GM12864 (cell line): ENCODE measurements at places on chromosomes 6 and 20.
A peak's percentile ranks its signal among the peaks of the same experiment; 100 is the strongest.

- no peak for DNase-seq
Observed at GRCh38 chr20:34389206-34389953, 26.3 kb downstream of the ITCH start.

DNA sequence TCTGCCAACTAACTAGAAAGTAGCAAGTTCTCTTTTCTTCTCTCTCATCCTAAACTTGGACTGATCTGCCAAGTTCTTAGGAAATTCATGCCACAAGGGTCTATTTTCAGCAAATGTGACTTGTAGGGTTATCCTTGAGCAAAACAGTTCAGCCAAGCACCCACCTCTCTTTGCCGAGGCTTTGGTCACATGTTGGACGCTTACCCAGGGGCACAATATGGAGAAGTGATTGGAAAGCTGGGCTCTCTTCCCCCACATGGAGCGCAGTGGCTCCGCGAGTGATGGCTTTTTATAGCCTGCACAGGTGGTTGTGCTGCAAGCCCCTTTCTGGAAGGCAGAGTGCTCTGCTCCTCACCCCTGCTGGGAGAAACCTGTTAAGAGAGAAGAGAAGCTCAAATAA, 47.7 kb upstream of the FNDC1 start:
- DNase-seq, result no peak

GRCh38 chr6:143941852-143942627, 66.0 kb downstream of the PLAGL1 start:
- peak; percentile 34 for DNase-seq

GRCh38 chr6:142531727-142532126, 229.9 kb downstream of the ADGRG6 start:
- DNase-seq, result no peak

DNA sequence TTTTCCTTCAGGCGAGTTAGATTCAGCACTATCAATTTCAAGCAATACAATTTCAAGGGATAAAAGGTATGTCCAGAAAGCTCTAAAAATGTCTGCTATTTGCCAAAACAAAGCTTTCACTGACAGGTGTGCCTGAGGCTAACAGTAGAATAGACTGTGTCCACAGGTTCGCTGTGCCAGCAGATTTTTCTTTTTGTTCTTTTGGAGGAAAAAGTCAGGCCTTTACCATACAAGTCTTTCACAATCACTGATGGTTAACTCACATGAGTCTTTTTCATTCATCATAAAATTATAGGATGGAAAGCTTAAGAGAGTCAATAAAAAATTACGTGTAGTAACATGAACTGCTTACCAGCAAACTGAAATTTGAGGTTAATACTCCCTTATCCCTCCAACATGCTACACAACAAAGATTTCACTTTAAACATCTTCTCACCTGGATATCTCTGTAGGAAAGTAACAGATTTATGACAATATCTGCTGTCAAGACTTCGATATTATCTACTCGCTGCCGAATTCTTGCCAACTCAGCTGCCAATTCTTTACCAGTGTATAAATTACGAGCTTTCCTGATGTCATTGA, 95.4 kb downstream of the MAP3K5 start:
- no peak for DNase-seq

DNA sequence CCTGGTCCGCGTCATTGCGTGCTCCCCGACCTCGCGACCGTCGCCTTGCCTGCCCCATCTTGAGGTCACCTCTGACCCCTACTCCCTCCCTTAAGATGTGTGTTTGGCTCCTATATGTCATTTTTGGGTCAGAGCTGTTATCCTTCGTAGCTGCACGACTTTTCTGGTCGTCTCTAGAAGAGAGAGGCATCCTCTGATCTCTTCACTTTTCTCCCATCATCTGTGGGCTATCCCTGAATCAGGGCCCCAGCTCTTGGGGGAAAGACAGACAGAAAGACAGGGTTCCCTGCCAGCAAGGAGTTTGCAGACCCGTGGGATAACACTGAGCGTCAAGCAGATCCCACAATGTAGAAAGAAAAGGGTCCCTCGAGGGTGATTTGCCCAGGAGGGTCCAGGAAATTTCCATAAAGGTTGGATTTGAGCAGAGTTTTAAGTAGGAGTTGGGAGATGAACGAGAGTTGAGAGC, 555 bp downstream of the FAM120B start:
- no peak for DNase-seq

- no peak for DNase-seq
Observed at GRCh38 chr6:112773187-112773586, 426.1 kb downstream of the RFPL4B start.

GRCh38 chr6:16570946-16571345, 190.3 kb downstream of the ATXN1 start:
- no peak for DNase-seq

GRCh38 chr6:88013015-88013414, 34.6 kb upstream of the SPACA1 start:
- DNase-seq, result peak; percentile 5

DNA sequence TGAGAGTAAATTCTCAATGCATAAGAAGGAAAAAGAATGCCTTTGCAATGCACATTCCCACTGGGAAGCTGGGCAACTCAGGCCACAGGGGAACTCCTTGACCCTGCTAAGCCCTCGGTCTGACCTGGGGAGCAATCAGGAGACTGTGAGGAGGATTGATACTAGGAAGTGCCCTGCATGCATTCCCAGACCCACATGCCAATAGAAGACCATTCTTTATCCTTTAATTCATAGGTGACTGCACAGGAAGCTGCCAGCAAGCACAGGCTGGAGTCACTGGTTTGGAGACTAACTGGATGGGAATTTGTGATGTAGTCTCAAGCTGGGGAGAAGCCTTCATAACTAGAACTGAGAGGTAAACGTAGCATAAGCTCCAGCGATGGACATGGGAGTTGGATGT, 1012.7 kb downstream of the EYS start:
- DNase-seq, result no peak

GRCh38 chr20:17570347-17571152, 675 bp downstream of the DSTN start:
- no peak for DNase-seq

- no peak for DNase-seq
Observed at GRCh38 chr6:56938649-56939191, 16.2 kb upstream of the BEND6 start.

- no peak for DNase-seq
Observed at GRCh38 chr6:53197553-53197952, 48.9 kb upstream of the GCM1 start.

- no peak for DNase-seq
Observed at GRCh38 chr20:48951041-48951440, 29.5 kb downstream of the ARFGEF2 start.
